CD4-positive, alpha-beta T cell treated with Interleukin-4 for 4 hours (primary cell): ENCODE measurements at places on chromosomes 13 and 19.

DNA sequence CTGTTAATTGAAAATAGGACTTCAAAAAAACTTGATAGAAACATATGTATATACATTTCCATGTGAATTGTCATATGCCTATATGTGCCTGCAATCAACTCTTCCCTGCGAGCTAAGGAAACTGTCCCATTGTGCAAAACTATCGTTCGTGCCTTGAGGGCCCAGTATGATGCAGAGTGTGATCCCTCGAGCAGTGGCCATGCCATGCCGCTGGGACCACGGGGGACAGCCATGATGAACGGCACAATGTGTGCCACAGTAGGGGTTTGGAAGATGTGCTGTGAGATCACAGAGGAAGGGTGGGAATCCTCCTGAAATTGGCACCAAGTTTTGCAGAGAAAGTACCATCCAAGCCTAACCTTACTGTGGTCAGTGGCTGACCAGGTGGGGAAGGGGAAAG lies 118.1 kb upstream of the SOX1 start:
- no peak for DNase-seq

- no peak for DNase-seq
Observed at GRCh38 chr13:114146629-114147028, 14.2 kb upstream of the RASA3 start.

- no peak for DNase-seq
Observed at GRCh38 chr19:32558607-32559228, 22.3 kb upstream of the PDCD5 start.

DNA sequence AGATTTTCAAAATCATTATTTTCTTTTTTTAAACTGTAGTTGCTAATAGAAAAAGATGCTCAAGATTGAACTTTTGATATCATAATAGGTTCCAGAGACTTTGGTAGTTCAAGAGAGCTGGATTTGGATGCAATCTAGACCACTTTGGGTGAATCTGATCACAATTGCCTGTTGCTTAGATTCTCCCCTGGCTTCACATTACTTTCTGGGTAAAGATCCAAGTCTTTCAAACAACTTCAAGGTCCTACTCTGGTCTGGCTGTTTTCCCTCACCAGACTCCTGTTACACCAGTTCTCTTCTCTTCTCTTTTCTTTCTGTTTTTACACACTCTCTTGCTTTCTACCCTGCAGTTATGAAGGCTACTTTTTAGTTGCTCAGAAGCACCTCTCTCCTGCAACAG lies 7.4 kb upstream of the SPRY2 start:
- no peak for DNase-seq

GRCh38 chr13:78198821-78199220 lies 280.2 kb upstream of the EDNRB start:
- DNase-seq, result no peak

GRCh38 chr13:25046274-25046984 lies 49.5 kb upstream of the PABPC3 start:
- DNase-seq, result no peak

- no peak for DNase-seq
Observed at GRCh38 chr13:35723821-35724220, 247.3 kb upstream of the MAB21L1 start.

- DNase-seq, result no peak
Observed at GRCh38 chr13:26605845-26606244, 48.4 kb downstream of the WASF3 start.

DNA sequence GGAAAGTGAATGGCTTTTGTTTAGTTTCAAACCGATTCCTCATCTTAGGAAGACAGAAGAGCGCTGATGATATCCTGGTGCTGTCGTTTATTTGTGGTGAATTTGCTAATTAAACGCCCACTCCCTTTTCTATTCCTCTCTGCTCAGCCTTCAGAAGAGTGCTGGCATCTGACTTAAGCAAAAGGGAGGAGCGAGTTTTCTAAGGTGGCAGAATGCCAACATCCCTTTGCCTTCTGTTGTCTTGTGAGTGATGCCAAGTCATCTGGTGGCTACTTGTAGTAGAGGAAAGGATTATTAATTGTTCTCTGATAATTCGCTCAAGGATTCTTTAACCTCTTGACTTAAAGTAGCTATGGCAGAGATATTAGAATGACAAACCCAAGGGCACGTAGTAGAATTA lies 68.1 kb downstream of the ERCC5 start:
- no peak for DNase-seq

DNA sequence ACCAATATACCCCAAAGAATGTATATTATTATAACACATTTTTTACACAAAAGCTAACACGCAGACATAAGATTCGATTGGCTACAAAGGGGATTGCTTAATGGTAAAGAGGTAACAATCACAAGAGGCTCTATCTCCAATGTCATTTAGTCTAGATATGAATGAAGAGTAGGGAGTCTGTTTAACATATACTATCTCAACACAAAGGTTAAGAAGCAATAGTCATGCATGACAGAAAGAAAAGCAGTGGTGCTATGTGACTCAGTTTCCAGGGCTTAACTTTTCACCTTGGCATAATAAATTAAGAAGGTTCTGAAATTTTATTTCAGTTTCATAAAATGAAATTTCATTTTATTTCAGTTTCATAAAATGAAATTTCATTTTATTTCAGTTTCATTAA lies 33.3 kb downstream of the UFM1 start:
- DNase-seq, result no peak

- DNase-seq, result no peak
Observed at GRCh38 chr13:85520445-85520844, 278.8 kb downstream of the SLITRK6 start.

- no peak for DNase-seq
Observed at GRCh38 chr13:51801631-51802099, 2.3 kb downstream of the DHRS12 start.

DNA sequence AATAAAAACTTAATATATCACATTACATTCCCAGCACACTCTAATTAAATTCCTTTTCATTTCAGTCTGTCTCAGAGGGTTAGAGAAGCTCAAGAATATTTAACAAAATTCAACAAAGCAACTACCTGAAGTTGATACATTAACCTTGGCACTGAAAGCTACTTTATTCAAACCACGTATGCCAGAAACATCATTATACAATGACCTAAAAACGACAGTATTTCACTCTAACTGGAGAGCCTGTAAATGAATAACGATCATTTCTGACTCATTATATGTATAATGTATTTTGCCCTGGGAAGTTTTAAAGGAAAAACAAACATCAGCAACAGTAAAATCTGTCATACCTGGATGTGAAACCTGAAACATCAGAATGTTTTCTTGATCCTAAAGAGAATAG lies 270.1 kb downstream of the SLITRK5 start:
- DNase-seq, result no peak
